ENCODE measurements at places on chromosomes 2 and 18.

DNA sequence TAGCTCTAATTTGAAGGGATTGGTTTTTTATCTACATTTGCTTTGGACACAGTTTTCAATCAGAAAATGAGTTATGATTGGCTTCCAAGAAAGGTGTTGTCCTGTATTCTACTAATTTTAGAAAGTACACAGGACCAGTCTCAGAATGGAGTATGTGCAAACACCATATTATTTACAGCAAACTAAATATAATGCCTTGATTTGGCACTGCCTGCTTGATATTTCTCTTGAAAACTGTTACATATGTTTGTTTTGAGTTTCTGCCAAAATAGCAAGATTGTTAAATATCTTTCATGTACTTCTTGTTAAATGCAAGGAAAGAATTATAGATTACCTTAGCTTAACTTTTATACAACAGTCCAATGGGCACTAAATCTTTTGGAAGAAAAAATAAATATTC lies 694.9 kb downstream of the KCNJ3 start:
- DNase-seq, result no peak

- no peak for DNase-seq
Observed at GRCh38 chr2:26270373-26270772, 25.6 kb downstream of the HADHB start.

DNA sequence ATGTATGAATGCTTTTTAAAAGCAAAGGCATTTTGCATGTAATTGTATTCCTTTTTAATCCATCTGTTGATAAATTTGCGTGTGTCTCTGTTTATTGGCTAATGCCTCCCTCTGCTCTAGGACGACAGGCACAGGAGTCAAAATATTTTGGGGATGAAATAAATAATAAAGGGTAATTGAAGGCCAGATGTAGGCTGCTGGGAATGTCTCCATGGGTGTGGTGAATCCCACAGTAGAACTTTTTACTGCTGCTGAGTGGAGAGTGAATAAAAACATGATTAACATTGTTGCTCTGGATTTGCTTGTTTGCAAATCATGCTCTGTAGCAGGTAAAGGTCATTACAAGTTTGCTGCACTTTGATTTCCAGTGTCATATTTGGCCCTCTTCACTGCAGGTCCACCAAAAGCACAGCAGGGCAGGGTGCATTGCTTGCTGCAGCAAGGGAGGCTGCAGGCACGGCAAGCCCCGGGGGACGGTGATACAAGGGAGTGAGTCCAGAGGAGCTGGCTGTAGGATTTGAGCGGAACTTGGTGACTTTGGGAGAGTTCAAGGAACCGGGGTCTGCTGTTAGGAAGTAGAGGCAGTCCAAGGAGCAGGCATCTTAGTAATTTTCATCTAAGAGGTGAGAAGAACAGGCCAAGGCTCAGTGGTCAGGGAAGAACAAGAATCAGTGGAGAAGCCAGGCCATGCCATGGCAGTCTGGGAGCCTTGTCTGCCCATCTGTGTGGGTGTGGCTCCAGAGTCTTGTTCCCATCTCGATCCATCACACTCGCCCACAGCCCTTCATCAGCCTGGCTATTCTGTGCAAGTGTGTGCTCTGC lies 201.5 kb upstream of the RAB6C start:
- no peak for DNase-seq

- no peak for DNase-seq
Observed at GRCh38 chr2:65999103-65999502, 435.8 kb upstream of the MEIS1 start.

GRCh38 chr2:197170208-197170607 lies 140.4 kb downstream of the ANKRD44 start:
- DNase-seq, result no peak

GRCh38 chr18:78908462-78909260 lies 71.0 kb upstream of the SALL3 start:
- no peak for DNase-seq

- no peak for DNase-seq
Observed at GRCh38 chr18:43671431-43671830, 394.1 kb upstream of the SYT4 start.

DNA sequence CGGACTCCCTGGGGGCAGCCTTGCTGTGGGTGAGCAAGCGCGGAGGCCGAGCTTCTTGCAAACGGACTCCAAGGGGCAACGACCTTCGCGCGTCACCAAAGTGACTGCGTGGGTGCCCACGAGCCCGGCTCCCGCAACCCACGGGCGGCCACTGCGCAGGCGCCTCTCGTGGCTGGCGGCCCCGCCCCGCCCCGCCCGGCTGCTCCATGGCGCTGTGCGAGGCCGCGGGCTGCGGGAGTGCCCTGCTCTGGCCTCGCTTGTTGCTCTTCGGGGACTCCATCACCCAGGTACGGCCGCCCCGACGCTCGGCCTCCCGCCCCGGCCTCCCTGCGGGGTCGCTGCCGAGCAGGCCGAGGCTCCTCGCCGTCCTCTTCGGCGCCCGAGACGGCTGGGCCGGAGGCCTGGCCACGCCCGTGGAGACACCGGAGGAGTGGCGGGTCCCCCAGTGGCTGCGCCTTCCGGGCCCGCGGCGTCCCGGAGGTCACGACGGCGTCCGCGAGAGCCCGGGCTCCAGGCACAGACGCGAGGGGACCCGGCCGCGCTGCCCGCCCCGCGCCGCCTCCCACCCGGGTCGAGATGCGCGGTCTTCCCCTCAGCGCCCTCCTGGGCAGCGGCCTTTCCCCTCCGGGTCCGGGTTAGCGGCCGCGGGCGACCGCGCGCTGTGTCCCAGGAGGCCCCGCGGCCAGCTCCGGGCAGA lies at the start of gene IAH1:
IAH1 (plus strand) TSS at position 191 of the 697 bp plus-strand sequence; CDS start at position 207, 16 bp downstream.
- no peak for DNase-seq

- no peak for DNase-seq
Observed at GRCh38 chr2:42025151-42025582, 22.7 kb upstream of the PKDCC start.

GRCh38 chr2:226333388-226333787 lies 466.2 kb downstream of the IRS1 start:
- DNase-seq, result no peak

DNA sequence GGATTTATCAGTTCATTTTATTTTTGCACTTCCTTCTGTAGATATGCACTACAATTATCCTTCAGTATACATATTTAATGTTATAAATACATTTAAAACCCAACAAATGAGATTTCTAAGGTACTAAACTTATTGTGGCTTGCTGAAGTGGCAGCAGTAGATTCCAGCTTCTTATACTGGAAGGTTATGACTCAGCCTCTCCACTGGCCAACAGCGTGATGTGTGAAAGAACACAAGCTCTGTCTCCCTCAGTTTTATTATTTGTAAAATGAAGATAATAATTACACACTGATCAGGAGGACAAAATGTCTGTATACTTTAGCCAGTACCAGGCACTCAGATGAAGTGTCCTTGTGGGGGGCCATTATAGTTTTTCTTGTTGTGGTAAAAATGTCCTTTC lies 1147.1 kb downstream of the CNTNAP5 start:
- DNase-seq, result no peak

GRCh38 chr18:41134426-41134825 lies 820.6 kb upstream of the PIK3C3 start:
- no peak for DNase-seq

DNA sequence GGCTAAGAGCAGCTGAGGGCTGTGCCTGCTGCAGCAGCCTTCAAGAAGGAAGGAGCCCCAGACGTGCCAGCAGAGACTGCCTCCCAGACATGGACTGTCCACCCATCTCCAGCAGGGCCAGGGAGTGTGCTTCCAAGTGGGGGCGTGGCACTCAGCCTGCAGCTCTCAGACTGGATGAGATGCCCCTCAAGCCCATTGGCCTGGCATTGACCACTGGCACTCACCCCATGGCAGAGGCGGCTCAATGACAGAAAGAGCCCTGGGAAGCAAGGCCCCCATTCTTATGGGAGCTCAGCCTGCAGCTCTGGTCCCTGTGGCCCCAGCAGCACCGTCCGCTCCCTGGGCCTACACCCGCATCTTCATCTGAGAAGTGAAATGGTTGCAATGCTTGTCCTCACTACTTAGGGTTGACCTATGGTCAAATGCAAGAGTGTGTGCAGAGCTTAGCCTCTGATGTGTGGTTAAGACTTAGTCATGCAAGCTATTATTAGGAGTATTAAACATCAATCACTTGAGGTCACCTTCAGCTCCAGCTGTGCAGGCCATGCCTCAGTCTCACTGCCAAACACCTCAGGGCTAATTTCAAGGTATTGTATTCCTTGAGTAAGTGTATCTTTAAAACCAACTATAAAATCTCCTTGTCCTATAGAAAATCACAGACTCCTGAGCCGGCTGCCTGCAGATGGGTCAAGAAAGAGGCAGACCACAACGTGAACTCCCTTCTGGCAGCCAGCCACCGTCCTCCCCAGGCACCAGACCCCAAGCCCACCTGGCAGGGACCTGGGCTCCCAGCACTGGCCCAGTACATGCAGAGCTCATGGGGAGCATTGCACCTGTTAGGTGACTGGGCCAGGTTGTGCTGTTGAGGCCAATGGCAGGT lies 194.8 kb downstream of the NDUFA10 start:
- no peak for DNase-seq

DNA sequence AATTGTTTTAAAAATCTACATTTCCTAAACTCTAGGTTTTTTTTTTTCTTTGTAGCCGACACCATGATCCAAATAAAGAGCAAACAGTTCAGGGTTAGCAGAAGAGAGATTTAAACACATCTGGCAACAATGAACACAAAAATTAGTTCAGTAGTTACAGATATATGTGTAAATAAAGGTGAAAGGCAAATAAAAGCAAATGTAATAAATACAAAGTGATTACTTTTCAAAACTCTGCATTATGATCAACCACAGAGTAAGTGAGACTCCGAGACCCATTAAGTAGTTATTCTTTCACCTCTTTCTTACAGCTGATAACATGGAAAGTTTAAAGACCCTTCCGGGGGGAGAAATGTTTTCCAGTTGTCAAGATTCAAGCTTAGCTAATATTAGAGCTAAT lies 716 bp downstream of the CALCRL start:
- DNase-seq, result no peak

DNA sequence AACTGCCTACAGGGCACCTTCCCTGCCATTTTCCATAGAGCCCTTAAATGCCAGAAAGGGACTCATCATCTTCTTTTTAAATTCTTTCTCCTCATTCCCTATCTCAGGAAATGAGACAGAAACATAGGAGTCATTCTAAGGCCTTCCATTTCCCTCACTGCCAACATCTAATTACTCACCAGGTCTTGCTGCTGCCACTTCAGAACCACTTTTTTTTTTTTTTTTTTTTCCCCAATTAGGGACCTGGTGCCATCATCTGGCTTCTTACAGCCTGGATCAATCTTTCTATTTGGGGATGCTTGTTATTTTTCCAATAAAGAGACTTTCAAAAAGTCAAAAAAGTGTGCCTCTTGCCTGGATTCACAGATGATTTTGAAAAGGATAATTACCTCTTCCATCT lies 373.4 kb downstream of the LPIN1 start:
- DNase-seq, result no peak

DNA sequence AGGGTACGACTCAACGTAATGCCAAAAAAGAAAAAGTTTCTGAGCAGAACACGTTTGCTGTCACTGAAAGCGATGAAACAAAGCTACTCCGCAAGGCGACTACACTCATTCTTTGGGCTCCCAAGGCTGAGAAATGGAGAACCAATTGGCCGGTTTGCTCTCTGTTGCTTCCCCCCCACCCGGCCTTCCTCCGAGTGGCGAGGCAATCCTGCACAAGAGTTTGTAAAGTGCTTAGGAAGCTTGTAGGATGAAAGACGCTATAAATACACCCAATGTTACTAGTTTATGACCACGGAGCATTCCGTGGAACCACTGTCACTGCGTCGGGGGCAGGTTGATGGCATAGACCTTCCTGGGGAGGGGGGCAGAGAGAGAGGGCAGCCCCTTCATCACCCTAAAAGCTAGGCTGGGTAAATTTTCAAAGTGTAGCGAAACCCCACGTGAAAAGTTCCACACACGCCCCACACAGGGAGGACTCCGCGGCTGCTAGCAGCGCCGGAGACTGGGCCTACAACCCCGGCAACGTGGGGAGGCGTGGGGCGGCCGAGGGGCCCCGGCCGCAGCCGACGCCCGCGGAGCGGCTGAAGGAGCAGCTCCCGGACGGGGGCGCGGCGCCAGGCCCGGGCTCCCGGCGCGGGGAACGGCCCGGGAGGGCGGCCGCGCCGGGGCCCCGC lies 915 bp downstream of the CUL3 start:
- no peak for DNase-seq

- no peak for DNase-seq
Observed at GRCh38 chr18:38751898-38752297, 1186.3 kb upstream of the CELF4 start.

Measured in esophagus squamous epithelium (tissue), 5 donors.